Thyroid gland (tissue), 4 donors: ENCODE measurements at places on chromosomes 12 and 14.

- no peak for DNase-seq
These were observed 127.2 kb downstream of the CMAS start for GRCh38 chr12:22173177-22173576.

GRCh38 chr12:42809226-42809625 is 219.7 kb upstream of the PRICKLE1 start:
- no peak for DNase-seq

DNA sequence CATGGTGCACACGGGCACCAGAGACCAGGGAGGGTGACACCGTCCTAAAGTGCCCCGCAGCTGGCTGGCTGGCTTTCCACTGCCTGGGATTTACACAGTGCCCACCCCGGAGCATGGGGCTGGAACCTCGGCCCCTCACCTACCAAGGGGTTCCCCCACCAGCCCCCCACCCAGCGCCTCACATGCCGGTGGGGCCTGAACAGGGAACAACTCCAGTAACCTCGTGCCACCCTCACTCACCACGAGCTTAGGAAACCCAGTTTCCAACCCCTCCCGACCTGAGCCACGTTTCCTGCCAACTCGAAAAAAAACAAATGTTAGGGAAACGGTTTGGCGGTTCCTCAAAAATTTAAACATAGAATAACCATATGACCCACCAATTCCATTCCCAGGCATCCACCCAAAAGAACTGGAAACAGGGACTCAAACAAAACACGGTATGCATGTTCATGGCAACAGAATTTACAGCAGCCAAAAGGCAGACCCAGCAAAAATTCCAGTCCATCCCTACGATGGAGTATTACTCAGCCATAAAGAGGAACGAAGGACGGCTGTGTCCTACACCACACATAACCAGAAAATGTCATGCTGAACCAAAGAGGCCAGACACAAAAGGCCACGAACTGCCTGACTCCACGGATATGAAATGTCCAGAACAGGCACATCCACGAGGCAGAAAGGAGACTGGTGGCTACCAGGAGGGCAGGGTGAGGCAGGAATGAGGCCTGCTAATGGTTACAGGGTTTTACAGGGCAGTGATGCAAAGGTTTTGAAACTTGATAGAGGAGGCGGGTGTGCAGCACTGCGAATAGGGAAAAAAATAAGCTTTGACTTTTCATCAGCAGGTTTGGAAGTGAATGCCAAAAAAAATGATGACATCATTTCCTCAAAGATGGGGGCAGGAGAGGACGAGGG is 68.9 kb downstream of the NCOR2 start:
- no peak for DNase-seq

GRCh38 chr14:75905147-75905904 is 76.5 kb downstream of the TGFB3 start:
- peak; percentile 71 for DNase-seq
